ENCODE measurements at places on chromosomes 13 and 19.

- DNase-seq = no peak
These were observed 160.0 kb upstream of the ATXN8OS start for GRCh38 chr13:69947582-69947981.

GRCh38 chr19:3855320-3855719, 13.5 kb downstream of the ZFR2 start:
- DNase-seq = no peak

DNA sequence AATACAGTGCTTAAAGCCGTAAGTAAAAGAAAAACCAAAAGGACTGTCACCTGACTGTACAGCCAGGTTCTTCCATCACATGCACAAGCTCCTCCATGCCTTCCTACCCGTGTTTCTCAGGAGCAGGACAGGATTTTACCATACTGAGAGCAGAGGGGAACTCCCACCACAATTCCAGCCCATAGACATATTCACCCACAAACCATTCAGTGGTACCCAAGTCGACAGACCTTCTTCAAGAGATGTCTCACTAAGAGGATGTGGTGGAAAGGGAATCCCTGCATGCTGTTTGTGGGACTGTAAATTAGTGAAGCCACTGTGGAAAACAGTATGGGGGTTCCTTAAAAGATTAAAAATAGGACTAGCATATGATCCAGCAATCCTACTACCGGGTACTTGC, 66.9 kb upstream of the DOCK9 start:
- DNase-seq = no peak

DNA sequence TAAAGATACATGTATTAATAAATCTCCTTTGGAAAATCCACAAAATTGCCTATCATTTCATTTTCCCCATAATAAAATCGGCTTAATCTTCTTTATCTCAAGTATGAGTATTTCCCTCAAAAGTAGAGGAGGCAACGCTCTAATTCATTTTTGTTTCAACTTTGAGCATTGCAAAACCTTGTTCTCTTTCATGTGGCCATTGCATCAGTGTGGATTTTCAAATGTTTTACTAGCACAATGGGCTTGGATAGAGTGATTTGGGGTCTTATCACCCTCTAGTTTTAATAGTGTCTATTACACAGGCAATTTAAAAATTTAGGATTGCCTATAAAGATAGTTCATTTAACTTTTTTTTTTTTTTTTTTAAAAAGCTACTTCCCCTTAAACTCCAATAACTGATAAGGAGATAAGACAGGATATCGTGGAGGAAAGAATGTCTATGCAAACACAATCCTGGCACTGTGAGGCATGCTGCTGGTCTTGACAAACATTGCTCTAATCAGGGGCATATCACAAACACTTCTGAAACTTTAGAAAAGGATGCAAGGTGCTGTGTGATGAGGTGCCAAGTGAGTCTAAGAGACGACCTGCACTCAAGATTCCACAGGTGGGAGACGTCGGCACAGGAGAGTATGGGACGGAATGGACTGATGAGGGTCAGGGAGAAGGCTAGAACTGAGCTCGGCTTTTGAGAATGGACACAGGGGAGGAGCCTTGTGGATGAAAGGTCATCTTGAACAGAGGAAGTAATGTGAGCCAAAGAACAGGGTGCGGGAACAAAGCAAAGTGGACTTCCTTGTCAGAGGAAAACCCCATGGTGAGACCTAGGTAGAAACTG, 199.7 kb downstream of the IRS2 start:
- DNase-seq = no peak

DNA sequence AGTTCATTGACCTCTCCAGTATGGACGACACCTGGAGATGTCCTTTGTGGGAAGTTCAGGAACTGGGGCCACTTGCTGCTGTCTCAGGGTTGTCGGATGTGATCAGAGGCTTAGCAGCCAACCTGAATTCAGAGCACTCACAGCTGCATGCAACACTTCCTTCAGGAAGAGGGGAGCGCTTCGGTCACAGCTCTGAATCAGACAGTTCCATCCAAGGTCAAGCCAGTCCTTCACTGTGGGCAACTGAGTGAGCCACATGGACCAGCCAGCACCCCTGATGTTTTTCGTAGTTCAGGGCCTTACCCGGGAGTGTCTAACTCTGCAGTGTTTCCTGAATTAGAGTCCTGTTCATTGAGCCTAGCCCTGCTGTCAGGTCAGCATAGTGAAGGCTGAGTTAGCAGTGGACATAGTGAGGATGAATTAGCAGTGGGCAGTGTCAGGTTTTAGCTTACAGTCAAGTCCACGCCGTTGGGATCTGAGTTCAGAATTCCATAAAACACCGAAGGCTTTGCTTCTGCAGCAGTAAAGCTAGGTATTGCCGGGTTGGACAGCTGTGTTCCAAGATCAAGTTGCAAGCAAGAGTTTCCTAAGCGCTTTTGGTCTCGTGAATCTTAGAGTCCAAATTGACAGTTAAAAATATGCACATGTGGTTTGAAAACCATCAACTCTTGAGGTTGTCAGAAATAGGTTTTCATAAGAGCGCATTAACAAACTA, 5.1 kb downstream of the ZNF555 start:
- no peak for DNase-seq

GRCh38 chr19:45100846-45101252, 7.9 kb downstream of the PPP1R37 start:
- DNase-seq = no peak

- no peak for DNase-seq
These were observed 41.5 kb downstream of the WDFY2 start for GRCh38 chr13:51625555-51626345.

DNA sequence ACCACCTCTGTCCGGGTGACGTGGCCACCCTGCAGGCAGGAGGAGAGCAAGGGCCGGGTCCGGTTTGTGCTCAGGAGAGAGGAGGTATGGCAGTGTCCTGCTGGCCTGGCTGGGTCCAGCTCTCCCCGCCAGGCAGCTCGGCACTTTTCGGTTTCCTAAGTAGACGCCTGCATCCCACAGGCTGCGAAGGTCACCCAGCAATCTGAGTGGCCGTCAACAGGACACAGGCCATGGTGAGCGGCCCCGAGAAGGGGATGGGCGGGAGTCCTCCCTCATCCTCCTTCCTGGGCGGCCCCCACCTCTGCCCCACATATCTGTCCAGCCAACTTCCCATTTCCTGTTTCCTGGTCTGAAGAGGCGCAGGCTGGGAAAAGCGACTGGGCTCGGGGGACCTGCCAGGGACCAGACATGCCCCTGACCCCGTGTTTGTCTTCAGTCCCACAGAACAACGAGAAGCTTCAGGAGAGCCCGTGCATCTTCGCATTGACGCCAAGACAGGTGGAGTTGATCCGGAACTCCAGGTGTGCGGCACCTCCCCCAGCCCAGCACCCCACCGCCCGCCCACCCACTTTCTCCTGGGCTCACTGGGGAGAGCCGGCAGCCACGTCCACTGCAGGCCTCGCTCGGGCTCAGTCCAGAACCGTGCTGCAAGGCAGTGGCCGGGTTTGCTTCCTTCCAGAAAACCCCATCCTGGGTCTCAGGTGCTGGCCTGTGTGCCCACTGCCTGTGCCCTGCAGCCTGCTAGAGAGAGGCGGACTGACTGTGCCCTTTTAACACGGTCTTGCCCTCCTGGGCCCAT, 16.3 kb downstream of the PIAS4 start:
- no peak for DNase-seq

DNA sequence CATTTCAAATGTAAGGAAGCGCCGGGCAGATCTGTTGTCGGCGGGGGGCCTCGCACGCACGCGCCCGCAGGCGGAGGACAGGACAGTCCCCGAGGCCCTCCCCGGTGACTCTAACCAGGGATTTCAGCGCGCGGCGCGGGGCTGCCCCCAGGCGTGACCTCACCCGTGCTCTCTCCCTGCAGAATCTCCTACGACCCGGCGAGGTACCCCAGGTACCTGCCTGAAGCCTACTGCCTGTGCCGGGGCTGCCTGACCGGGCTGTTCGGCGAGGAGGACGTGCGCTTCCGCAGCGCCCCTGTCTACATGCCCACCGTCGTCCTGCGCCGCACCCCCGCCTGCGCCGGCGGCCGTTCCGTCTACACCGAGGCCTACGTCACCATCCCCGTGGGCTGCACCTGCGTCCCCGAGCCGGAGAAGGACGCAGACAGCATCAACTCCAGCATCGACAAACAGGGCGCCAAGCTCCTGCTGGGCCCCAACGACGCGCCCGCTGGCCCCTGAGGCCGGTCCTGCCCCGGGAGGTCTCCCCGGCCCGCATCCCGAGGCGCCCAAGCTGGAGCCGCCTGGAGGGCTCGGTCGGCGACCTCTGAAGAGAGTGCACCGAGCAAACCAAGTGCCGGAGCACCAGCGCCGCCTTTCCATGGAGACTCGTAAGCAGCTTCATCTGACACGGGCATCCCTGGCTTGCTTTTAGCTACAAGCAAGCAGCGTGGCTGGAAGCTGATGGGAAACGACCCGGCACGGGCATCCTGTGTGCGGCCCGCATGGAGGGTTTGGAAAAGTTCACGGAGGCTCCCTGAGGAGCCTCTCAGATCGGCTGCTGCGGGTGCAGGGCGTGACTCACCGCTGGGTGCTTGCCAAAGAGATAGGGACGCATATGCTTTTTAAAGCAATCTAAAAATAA, 18.2 kb downstream of the IL17D start:
- DNase-seq = no peak

- DNase-seq = no peak
These were observed 15.3 kb upstream of the FPR3 start for GRCh38 chr19:51779703-51780102.

DNA sequence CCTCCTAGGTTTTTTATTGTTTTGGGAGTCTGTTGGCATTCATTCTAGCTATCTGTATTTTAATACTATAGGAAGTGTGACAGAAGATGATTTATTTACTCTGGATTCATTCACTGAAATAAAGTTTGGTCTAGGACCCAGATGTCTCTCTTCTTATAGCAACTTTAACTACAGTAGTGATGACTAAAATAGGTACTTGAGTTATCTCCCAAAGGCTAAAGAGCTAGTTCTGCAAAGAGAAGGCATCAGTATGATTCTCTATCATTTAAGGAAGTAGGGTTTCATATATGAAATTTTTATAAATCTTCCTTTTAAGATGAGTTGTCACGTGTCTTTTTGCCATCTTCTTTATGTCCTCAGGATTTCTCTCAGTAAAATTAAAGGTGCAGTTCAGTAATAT, 507.4 kb downstream of the KCTD12 start:
- DNase-seq = no peak

DNA sequence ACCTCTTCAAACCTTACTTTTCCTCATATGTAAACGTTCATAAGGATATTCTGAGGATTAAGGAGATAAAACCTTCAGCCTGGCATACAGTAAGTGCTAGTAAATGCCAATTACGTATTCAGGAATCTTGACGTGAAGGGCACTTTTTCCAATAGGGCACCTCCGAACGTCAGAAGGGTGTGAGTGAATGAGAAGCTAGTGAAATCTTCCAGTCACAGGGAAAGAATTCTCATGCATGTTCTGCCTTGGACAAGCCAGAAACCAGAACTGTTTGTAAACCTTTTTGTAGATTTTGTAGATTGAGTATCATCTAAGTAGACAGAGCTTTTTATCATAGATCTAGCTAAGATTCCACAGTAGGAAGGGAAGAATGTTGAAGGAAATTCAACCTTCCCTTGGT, 16.5 kb downstream of the DGKH start:
- DNase-seq = no peak

- no peak for DNase-seq
These were observed 103.9 kb downstream of the DOCK9 start for GRCh38 chr13:98874029-98874397.

DNA sequence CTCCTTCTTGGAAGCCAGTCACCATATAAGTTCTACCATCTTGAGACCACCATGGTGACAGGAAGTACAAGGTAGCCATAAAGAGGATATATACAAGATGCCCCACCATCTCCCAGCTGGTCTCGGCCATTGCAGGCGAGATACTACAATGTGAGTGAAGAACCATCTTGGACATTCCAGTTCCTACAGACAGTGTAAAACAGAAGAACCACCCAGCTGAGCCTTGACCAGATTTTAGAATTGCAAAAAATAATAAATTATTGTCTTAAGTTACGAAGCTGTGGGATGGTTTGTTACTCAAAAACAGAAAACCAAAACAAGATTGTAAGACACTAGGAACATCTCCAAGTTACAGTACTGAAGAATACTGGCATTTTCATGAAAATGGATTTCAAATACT, 43.6 kb downstream of the DOCK9 start:
- no peak for DNase-seq

GRCh38 chr13:35499676-35500075, 23.2 kb upstream of the MAB21L1 start:
- no peak for DNase-seq

GRCh38 chr19:54792814-54793213, 10.6 kb upstream of the KIR2DL4 start:
- DNase-seq = no peak

DNA sequence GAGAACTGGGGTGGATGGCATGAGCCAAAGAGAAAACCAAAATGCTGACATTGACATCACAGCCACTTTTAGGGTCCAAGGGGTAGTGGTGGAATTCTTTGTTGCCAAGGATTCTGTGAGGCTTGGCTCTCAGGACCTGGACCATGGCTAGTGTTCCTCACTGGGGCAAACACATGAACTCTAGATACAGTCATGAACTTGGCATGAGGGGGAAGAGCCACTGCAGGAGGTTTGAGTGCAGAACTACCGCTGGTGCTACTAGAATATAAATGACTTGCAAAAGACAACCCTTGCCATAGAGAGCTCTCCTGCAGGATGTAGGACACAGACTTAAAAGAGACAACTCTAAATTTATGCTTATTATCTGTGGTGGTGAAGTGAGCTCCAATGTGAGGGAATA, 29.8 kb upstream of the FRY start:
- DNase-seq = no peak

DNA sequence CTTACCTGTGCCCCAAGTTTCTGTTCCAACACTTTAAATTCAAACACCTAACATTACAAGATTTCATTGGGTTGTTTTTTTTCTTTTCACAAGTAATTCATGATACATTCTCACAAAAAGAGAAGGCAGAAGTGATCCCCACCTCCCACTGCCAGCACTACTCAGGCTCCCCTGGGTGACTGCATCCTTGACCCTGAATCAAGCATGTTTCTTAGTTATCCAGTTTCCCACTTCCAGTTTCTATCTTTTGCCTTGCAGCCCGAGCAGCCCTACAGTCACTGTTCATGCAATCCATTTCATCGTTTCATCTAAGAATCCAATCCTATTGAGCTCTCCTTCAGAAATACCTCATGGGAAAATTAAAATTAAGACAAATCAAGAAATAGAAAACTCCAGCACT, 61.4 kb downstream of the RNASEH2B start:
- no peak for DNase-seq

- DNase-seq = no peak
These were observed 24.0 kb downstream of the ZNF850 start for GRCh38 chr19:36748431-36749275.

- DNase-seq = no peak
These were observed 191.6 kb downstream of the TM9SF2 start for GRCh38 chr13:99692854-99693253.

DNA sequence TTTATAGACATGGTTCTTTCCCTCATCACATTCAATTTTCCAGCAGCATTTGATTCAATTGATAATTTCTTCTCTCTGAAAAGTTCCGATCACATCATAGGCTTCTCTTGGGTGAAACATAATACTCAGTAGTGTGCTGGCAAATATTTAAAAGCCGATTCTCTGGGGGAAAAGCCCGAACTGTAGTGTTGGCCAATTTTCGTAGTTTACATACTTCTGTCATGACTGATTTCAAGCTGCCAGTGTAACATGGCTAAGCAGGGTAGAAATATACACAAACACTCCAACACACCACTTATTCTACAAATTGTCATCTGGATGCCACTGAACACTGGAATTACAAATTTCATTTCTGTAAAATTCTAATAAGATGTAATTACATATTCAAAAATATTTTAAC, 56.1 kb upstream of the FREM2 start:
- no peak for DNase-seq

- no peak for DNase-seq
These were observed 111.0 kb upstream of the KL start for GRCh38 chr13:32905063-32905863.

GRCh38 chr13:52968074-52968700, 60.4 kb upstream of the OLFM4 start:
- peak; percentile 7 for DNase-seq
